ENCODE measurements at places on chromosomes 6 and 20.

GRCh38 chr6:373773-374724 lies 17.5 kb upstream of the IRF4 start:
- DNase-seq = no peak

GRCh38 chr6:41408982-41409381 lies 73.6 kb downstream of the NCR2 start:
- DNase-seq = no peak

- DNase-seq = no peak
These were observed 71.1 kb downstream of the BFSP1 start for GRCh38 chr20:17460119-17460518.

- DNase-seq = no peak
These were observed 6.2 kb downstream of the SAPCD1 start for GRCh38 chr6:31768363-31769257.

GRCh38 chr6:144343701-144344428 lies 58.7 kb downstream of the UTRN start:
- no peak for DNase-seq

DNA sequence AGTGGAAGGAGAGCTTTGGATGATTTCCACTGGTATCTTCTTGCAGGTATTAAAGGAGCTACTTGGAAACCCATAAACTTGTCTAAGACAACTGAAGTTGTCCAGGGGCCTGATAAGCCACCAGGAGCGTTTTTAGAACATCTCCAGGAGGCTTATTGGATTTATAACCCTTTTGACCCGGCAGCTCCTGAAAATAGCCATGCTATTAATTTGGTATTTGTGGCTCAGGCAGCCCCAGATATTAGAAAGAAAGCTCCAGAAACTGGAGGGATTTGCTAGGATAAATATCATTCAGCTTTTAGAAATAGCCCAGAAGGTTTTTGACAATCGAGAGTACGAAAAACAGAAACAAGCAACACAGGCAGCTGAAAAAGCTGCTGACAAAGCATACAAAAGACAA lies 461.0 kb upstream of the HTR1E start:
- DNase-seq = no peak

- no peak for DNase-seq
These were observed 58.1 kb upstream of the ESR1 start for GRCh38 chr6:151749341-151749740.

- DNase-seq = no peak
These were observed 72.8 kb upstream of the CEP85L start for GRCh38 chr6:118724211-118724610.

DNA sequence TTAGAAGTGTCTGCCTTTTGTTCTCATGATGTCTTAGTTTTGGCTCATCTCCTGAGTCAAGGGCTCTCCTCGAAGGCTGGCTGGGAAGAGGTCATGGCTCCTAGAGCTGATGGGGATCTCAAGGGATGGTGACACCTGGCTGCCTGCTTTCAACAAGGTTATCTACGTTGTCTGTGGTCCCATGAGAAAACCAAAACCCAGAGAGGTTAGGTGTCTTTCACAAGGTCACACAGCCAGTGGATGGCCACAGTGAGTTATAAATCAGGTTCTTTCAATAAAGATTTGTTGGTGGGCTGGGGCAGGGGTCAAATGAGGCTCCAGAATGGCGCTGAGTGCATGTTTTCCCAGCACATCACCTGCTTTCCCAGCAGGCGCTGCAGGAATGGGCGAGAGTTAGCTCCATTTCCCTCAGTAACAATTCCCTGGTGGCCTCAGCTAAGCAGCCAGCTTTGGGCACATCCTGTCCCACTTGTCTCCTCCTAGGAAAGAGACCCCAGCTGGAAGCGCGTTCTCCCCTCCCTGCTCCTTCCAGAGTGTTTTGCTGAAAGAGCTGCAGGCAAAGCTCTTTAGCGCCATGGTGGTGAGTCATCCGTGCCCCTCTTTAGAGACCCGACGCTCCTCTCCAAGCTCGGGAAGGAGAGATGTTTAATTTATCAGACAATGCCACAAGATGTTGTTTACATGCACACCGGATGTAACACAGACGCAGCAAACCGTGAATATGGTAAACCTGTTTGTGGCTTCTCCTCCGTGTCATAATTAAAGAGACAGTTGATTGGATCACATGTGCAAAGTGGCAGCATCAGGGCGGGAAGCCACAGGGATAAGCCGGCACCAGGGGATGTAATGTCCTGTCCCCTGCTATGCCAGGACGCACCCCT lies 109.7 kb downstream of the LRFN2 start:
- peak; percentile 18 for DNase-seq

GRCh38 chr6:144353871-144354314 lies 68.8 kb downstream of the UTRN start:
- no peak for DNase-seq

GRCh38 chr6:13274707-13275434 lies 53.5 kb downstream of the TBC1D7 start:
- no peak for DNase-seq

GRCh38 chr20:37282556-37282955 lies 6.9 kb upstream of the MANBAL start:
- no peak for DNase-seq

- DNase-seq = no peak
These were observed 56.5 kb downstream of the MOXD1 start for GRCh38 chr6:132344811-132345210.

GRCh38 chr6:25179051-25179778 lies 100.0 kb upstream of the CARMIL1 start:
- DNase-seq = no peak

DNA sequence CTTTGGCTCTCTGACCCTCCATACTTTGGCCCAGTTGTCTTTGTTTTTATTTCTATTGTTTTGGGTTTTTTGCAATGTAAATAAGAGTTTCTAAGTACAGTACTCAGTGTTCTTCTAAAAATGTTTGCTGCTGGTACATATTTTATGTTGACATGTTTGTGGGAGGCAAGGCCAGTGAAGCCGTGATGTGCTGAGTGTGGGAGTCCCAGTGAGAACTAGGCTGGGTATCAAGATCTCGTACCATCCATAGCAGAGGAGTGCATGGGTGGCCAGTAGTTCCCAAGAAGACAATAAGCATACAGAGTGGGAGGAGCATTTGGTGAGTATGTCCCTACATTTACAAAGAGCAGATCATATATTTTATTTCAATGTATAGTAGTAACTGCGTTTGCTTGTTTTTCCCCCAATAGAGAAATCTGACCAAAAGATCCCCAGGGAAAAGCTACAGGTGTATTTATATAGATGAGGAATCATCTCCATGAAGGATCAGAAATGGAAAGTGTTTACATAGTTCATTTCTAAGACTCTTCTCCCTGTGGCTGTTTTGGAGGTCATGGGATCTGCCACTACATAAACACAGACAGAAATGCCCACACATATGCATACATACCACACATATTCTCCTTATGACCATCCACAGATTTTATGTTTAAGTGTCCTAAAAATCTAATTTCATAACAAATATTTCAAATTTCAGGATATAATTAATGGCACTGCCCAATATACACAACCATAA lies 285.9 kb downstream of the ALDH8A1 start:
- no peak for DNase-seq

DNA sequence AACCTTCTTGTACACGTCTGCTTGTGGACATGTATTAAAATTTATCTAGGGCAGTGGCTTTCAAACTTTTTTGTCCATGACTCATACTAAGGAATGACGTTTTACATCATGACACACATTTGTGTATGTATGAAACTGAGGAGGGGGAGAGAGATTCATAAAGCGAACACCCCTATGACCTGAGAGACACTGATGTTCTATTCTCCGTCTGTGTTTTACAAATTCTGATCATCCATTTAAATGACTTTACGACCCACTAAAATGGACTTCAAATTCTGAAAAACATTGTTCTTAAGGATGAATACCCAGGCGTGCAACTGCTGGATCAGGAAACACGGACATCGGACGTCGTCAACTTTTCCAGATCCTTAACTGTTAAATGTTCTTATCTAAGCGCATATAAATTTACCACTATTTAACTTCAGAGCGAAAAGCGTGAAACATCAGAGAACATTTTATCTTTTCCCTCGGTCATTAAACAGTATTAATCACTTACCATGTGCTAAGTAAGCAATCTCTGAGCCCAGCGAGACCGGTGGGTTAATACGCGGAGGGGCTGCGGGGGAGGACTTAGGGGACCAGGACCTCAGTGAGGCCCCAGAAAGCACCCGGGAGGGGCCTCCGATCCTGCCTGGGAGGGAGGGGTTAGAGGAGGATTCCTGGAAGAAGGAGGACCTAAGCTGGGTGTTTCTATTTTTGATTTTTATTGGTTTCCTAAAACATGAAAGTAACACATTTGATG lies 1.2 kb downstream of the PLAGL1 start:
- no peak for DNase-seq

GRCh38 chr6:84645000-84645399 lies 119.4 kb downstream of the TBX18 start:
- no peak for DNase-seq

GRCh38 chr6:75084018-75084417 lies 121.8 kb downstream of the COL12A1 start:
- no peak for DNase-seq

- DNase-seq = no peak
These were observed 21.0 kb downstream of the KIF13A start for GRCh38 chr6:17966451-17966850.

- no peak for DNase-seq
These were observed 25.6 kb upstream of the GABRR1 start for GRCh38 chr6:89242574-89243330.

DNA sequence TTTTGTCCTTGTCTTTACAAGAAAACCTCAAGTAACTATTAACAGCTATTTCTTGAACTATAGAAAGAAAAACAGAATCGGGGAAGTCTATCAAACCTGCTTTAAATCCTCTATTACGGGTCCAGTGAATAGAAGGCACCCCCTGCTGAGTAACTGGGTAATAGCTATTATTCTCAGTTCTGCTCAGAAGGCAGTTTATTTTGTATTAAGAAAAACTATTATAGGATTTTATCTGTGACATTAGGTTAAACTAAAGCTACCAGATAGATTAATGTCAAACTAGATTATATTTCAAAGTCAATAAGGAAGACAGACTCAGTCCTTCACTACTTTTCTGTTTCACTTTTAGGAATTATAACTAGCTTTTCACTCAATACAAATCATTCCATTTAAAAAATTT lies 93.7 kb downstream of the DST start:
- no peak for DNase-seq

- no peak for DNase-seq
These were observed 110.3 kb downstream of the BCAS1 start for GRCh38 chr20:53959911-53960578.

GRCh38 chr6:132304891-132305305 lies 96.4 kb downstream of the MOXD1 start:
- no peak for DNase-seq

DNA sequence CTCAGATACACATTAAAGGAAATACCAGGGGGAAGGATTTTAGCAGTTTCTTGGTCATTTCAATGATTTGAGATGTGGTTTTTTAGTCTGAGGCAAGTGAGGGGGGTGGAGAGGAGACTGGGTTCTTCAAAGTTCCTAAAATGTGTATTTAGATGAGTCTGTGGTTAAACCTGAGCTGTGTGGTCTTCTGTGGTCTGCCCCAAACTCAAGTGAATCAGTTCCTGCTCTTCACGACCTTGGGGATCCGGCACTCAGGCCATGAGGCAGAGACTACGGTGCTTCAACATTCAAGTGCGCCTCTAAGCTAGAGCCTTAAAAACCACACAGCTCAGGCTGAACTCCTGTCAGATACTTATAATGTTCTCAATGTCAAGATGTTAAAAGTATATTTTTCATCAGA lies 406.7 kb downstream of the LMBRD1 start:
- no peak for DNase-seq

GRCh38 chr6:24858177-24858653 lies 59.5 kb upstream of the ARMH2 start:
- DNase-seq = peak; percentile 22

- no peak for DNase-seq
These were observed 7.8 kb downstream of the ADTRP start for GRCh38 chr6:11770546-11771466.

DNA sequence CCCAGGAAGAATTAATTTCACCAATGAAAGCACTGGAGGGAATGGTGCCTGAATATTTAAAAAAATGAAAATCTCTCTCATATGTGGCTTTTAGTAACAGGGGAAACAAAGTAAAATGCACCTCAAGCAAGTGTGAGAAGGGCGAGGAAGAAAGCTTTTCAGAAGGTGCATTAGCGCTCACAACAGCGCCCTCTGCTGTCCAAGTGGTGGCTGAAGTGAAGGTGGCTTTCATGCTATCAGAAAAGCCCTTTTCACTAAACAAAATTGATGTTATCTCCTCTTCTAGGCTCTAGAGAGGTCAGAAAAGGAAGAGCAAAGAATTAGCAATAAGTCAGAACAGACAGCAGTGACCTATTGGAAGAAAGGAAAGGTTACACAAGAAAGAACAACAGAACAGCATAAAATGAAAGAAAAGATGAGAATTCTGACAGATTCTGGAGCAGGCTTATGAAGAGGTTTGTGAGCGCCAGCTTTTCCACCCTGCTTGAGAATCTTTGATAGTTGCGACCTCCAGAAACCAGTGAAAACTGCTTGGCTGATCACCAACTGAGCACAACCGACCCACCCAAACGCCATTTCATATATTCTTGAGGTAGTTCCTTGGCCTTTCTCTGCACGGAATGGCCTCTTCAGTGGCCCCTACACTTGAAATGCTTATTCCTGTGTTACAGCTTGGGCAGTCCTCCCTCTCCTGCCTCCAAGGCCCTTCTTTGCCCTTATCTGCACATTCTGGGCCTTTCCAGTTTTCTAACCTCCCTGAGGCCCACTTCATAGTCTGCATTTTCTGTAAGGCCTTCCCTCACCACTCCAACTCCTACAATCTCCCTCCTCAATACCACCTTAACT lies 45.3 kb downstream of the SMLR1 start:
- DNase-seq = peak; percentile 71

DNA sequence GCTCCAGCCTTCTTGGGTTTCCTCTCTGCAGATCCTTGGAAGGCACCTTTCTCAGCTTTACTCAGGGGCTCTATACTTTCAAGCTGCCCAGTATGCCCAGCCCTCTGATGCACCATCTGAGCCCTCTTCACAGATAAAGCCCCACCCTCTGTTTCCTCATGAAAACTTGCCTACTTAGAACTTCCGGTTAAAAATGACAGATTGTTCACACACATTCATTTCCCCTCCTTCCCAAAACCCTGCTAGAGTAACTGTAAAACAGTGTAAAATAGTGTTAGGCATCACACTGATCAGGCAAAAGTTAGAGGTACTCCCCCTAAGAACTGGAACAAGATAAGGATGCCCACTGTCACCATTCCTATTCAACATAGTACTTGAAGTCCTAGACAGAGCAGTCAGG lies 14.0 kb upstream of the GCM1 start:
- no peak for DNase-seq
